ENCODE measurements at places on chromosomes 1 and 21.

- DNase-seq, result no peak
Observed at GRCh38 chr1:5901150-5901549, 91.1 kb downstream of the NPHP4 start.

DNA sequence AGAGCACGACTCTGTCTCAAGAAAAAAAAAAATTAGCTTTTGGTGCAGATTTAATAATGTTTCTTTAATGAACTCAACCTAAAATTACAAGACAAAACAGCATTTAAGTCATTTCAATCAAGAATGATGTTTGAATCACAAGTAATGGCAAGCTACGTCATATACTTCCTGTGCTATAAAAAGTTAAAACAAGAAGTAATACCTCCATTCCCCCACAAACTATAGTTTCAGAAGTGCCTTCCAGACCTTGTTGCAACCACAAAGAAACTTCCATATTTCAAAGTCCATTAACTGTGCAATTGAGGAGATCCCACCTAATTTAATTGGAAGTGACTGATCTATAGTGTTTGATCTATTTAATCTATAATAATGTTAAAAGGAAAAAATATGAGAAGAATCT, 15.1 kb downstream of the NRDC start:
- no peak for DNase-seq

DNA sequence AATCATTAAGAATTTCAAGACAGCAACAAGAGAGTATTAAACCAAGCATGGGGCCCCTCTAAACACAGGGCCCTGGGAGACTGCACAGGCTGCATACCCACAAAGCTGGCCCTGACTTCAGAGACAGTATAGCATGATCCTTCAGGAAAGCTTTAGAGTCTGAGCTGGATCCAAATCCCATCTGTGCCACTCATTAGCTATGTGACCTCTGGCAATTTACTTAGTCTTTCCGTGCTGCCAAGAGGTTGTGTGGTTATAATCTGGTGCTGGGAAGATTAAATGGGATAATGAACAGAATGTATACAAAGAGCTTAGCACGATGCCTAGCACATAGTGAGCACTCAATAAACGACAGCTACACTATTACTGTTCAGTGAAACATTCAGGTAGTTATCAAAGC, 4.0 kb downstream of the PHC2 start:
- no peak for DNase-seq

DNA sequence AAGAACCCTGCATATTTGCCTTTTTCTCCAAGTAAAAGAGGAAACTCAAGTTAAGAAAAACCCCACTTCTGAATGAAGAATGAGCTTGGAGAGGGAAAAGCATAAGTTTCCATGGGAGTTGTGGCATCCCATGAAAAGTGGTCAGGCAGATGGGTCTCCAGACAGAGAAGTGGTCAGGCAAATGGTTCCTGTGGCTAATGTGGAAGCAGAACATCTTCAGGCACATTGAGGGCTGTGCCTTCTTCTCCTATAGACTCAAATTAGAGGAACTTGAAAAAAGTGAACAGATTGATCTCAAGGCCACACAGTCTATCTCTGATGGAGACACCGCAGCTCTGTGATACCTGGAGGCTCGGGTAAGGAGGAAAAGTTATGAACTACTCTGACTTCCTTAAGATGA, 55.7 kb upstream of the KIRREL1 start:
- no peak for DNase-seq

DNA sequence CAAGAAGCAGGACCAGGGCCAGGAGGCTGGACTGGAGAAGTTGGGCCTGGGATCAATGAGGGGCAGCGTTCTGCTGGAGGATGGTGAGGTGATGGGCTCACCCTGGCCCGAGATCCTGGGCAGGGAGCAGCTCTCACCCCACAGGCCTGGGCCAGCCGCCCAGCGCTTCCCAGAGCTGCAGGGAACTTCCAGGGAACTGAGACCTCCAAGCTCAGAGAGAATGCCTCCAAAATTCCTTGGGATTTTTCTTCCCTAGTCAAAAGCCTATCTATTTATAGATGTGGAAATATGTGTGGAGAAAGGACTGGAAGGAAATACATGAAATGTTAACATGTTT, 121.2 kb downstream of the SPSB1 start:
- no peak for DNase-seq

GRCh38 chr1:209564849-209565248, 18.7 kb upstream of the CAMK1G start:
- no peak for DNase-seq

DNA sequence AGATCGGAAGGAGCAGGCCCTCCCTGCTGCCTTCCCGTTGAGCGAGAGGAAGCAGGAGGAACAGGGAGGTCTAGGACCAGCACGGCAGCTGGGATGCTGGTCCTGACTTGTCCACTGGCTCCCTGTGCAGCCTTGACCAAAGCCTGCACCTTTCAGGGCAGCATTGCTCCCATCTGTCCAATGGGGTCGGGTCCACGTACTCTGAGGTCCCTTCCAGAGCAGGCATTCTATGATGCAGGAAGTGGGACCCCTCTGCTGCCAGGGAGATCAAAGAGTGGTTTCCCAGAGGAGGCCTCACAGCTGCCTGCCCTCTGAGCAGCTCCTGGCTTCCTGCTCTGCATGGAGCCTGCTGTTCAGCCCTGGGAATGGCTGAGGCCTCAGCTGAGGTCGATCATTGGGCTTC, 21.7 kb upstream of the ZNF362 start:
- DNase-seq, result no peak

DNA sequence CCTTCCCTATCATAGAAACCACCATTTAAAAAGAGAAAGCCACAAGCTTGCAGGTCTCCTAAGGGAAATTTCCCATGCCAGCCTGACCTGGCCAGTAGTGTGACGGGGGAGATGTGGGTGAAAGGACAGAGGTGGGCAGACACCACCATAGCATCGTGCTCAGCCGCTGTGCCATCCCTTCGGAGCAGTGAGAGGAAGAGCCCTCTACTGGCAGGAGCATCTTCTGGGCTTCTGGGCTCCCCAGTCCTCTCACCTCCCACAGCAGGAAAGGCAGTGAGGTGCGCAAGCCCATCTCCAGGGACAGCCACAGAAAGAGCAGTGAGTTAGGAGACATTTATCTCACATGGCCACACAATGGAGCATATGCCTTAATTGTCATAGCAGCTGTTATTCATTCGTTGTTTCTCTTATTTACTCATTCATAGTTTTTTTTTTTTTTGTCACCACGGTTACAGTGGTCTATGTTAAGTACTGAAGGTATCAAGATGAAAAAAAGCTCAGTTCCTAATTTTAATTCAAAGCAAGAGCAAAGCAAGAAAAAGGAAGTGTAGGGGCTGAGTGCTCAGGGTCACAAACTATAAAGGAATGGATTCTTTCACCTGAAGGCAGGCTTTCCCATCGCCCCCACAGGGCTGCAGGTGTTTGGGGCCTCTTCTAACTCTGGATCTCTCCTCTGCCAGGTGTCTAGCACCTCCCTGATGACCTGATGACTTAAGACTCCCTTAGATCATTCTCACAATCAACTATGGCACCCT, 48.8 kb upstream of the CAMK1G start:
- no peak for DNase-seq

DNA sequence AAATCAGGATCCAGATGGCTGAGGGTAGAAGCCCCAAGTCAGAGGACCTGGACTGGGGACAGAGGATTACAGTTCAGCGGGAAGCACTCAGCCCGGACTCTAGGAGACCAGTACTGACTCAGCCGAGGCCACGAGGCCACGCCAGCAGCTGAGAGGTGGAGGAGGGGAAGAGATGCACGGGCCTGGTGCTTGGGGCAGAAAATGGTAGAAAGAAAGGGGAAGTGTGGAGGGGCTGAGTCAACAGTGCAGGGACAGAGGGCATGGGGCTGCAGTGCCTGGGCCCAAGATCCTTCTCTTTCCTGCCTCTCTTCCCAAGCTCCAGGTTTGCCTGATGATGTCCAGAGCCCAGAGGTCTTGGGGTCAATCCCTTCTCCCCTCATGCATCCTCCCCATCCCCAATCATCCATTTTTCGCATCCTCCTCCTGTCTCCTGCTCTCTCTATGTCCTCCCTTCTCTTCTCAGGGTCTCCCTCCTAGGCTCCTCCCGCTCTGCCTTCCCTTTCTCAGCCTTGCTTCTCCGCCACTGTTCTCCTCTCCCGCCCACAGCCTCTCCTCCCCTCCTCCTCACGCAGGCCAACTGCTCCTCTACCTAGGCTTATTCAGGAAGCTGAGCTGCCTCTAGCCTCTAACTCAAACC, 7.7 kb downstream of the ARHGEF2 start:
- no peak for DNase-seq

DNA sequence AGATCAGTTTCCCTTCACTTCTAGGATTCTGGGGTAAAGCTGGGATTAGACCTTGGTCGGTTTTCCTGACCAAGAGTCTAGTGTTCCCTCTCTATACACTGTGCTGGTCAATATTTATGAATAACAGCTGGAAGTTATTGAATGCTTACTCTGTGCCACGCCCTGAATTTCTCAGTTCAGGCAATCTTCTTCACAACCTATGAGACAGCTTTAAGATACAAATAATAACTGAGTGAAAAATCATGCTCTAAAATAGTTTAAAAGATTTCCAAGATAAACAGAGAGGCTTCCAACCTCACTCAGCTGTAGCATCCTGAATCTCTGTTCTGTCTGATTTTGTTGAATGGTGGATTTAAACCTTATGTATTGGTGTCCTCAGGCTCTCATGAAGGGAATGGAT, 72.2 kb downstream of the GNG12 start:
- DNase-seq, result no peak

- DNase-seq, result no peak
Observed at GRCh38 chr21:44462834-44463200, 7.5 kb downstream of the LRRC3 start.

DNA sequence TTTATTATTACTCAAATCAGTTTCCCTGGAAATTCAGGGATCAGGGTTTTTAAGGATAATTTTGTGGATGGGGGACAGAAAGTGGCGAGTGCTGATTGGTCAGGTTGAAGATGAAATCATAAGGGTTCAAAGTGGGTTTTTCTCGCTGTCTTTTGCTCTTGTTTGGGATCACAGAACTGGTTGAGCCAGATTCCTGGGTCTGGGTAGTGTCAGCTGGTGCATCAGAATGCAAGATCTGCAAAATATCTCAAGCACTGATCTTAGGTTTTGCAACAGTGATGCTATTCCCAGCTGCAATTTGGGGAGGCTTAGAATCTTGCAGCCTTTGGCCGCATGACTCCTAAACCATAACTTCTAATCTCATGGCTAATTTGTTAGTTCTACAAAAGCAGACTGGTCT, 9.3 kb downstream of the CHI3L2 start:
- DNase-seq, result no peak

DNA sequence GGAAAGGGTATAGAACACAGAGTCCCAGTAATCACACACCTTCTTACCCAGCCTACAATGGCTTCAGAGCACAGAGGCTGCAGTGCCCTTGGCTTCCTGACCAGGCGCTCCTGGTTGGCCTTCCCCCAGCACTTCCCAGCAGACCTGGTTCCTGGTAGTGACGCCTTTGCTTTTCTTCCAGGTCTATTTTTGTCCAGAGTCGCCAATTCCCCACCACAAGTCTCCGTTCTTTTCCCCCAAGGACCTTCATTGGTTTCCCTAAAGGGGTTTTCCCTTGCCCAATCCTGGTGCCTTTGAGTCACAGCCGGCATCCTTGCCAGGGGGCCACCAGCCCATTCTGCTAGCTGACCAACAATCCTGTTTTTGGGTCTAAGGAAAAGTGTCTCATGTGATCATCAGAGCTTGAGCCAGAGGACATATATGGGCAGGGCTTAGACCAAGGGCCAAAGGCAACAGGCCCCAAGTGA, 84.8 kb downstream of the KCNJ15 start:
- no peak for DNase-seq
